Activated CD4-positive, alpha-beta T cell treated with anti-CD3 and anti-CD28 coated beads, Interleukin-2, amount 50 U/mL, for 48 hours (primary cell): ENCODE measurements at places on chromosomes 5 and 9.

DNA sequence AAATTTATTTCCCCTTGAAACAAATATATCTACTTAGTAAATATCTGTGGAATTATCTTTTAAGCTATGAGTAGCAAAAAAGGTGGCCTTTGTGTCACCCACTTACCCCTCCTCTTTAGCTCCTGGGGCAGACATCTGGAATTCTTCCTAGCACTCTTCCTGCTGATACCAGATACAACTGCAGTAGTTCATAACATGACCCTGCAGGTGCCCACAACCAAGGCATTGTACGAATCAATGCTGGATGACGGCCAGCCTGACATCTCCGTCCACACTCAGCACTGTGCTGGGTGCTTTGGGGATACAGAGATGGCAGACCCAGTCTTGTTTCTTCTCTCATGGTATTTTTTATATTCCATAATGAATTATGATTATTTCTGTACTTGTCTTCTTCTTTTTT is 152.3 kb downstream of the GOLPH3 start:
- DNase-seq: no peak

DNA sequence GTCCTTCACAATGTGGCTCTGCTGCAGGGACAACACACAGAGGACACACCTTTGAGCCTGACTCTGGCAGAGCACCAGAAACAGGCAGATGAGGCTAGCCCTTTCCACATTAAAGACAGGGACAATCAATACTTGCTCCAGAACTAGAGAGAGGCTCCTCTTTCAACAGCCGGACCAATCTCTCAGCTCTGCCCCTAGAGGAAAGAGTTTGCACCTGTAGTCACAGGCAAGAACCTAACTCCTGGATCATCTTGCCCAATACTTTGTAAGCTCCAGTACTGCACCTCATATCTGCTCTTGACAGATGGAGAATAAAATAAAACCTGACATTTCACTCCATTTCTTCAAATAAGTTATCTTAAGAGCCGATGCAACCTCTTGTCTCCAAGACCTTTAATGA is 52.1 kb downstream of the EPB41L4A start:
- no peak for DNase-seq

DNA sequence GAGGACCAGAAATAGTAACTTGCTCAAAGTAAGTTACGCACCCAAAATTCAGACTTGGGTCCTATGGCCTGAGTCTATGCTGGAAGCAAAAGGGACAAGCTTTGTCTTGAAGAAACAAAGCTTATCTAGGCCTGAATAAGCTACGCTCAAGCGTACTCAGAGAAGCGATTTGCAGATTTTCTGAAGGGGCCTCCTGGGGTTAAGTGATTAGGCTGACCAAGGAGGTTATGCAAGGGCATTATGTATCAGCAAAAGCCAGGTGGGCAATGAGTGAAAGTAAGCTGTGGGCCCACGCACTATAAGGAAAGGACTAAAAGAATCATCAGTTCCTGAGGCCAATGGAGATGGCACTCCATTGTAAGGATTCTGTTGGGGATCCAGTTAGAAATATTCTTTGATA is 122.1 kb downstream of the SNX18 start:
- no peak for DNase-seq

DNA sequence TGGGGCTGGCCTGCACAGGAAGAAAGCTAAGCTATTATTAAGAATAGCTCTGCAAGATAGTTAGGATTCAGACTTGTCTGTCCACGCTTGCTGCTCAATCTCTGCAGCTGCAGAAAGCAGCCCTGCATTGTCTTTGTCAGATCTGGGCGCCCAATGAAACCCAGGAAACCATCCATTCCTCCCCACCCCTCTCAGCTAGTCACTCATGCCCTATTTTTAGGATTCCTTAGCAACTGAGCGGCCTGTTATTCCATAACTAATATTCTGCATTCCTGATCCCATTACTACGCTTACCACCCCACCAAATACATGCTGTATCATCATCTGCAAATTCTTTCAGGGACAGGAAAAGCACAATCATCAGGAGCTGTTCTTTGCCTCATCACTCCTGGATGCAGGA is 52.9 kb upstream of the APC start:
- no peak for DNase-seq

DNA sequence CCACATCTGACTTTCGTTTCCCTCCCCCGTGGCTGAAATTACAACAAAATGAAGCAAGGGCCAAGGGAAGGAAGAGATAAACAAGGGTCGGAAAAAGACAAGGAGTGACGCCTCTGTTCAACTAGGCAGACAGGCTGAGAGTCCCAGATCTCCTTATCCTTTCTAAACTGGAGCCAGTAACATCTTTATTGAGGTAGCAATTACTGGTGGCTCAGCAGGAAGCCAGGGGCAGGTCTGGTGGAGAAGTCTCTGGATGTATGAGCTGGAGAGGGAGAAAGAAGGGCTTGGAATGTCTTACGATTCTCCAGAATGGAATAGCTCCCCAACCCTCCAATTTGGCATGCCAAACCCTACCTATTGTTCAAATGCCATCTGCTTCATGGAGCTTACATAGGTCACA is 190.8 kb upstream of the BRINP1 start:
- DNase-seq: no peak

GRCh38 chr5:157857816-157858526 is 974 bp downstream of the CLINT1 start:
- DNase-seq: no peak

DNA sequence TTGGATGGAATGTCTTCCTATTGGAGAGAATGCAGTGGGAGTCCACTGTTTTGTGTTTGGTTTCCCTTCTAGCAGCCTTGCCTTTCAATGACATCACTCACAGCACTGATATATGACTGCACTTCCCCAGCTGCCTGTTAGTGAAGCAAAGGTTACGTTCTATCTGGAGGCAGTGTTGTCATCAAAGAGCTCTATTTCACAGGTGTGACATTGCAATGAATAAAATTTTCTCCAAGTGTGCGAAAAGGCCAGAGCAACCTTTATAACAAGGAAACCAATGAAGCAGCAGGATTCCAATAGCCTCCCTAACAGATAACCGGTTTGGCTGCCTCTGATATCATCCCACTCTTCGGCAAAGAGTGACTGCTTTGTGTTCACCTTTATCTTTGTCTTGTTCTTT is 523.5 kb upstream of the ZNF608 start:
- DNase-seq: no peak

- no peak for DNase-seq
Measured at GRCh38 chr5:140042393-140042642, 781 bp downstream of the NRG2 start.

DNA sequence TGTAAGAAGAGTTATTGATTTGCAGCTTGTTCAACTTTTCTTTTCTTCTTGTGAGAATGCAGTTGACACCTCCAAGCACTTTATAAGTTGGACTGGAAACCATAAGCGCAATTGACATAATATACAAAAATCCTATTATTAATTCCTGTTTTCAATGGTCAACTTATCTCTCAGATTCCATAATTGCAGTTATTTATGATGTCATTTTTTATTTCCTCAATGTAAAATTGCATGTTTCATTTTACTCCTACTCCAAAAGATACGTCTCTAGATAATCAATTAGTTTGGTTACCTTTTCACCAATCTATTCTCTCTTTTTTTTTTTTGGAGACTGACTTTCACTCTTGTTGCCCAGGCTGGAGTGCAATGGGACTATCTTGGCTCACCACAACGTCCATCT is 1416.1 kb upstream of the CDH6 start:
- DNase-seq: no peak
